ENCODE measurements at places on chromosomes 6 and 20.

GRCh38 chr20:2858591-2858990 is 14.7 kb upstream of the PTPRA start:
- DNase-seq = no peak

DNA sequence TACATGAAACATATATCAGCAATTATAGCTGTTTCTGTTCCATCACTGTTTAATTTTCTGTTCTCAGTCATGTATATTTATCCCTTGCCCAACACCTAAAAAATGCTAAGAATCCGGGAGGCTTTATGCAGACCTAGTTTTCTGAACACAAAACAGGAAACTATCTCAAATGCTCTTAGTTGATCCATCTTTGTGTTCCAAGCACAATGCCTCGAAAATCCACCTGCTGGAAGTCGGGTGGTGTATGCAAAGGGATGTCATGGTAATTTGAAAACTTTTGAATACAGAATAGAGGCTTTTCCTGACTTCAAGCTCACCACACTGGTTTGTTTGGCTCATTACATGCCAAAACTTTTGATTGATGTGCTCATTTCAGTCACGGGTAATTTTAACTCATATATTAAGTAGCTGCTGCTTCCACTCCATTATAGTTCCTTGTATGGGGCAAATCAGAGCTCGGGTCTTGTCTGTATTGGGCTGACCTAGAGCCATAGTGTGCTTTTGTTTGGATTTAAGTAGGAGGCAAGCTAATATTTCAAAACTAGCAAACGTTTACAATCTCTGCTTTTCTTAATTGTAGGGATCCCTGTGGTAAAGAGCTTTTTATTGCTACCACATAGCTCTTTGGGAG is 646.5 kb upstream of the EPHA7 start:
- no peak for DNase-seq

GRCh38 chr6:34055223-34055933 is 90.5 kb downstream of the GRM4 start:
- DNase-seq = peak; percentile 46

DNA sequence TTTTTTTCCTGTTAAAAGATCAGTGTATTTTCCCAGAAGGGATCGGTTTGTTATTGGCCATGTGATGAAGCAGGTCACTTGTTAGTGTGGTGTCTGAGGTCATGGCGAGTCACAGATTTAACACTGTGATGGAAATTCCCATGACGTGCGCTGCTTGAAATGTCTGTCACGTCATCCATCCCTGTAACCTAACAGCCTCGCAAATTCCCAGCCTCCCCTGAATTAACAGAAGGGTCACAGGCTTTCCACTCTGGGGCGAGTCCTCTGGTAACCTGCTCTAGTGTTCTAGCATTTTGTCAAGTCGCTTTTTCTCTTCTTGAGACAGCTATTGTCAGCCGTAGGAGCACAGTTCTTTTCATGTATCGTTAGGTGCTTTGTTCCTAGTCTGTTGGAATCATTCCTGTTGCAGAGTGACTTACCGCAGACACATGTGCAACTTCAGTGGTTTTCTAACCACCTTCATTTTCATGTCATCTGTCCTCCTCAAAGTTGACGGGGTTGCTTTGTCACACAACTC is 137.2 kb downstream of the MAP3K4 start:
- DNase-seq = peak; percentile 74

DNA sequence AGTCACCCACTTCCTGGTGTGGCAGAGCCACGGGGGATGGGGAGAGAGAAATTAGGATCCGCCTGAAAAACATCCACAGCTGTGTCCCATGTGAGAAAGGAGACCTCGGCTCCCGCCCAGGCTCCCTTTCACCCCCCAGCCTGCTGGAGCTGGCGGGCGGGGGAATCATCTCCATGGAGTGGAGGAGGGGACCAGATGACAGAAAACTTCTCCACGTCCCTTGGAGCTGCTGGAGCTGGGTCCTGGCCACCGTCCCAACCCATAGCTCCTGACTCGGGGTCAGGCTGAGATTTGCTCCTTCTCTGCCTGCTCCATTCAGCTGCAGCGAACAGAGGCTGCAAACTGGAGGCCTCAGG is 113.8 kb downstream of the CEBPB start:
- no peak for DNase-seq

GRCh38 chr6:150037526-150038201 is 12.3 kb upstream of the RAET1L start:
- DNase-seq = no peak
